Stimulated activated CD4-positive, alpha-beta T cell treated with anti-CD3 and anti-CD28 coated beads, TNF-alpha, amount 100 ng/mL, for 4 hours (primary cell): ENCODE measurements at places on chromosomes 13 and 19.

DNA sequence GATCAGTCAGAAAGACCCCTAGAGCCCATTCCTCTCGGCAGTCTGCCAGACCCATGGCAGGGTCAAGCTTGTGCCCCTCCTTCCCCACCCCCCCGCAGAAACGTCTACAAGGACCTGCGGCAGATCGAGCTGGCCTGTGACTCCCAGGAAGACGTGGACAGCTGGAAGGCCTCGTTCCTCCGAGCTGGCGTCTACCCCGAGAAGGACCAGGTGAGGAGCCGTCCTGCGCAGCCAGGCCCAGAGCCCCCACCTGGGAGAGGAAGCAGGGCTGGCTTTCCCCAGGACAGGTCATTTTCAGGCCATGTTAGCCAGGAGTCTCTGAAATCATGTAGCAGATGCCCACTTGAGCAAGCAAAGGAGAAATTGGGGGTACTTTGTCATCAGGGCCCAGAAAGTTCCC is 12.3 kb downstream of the TMED1 start:
- DNase-seq = no peak

DNA sequence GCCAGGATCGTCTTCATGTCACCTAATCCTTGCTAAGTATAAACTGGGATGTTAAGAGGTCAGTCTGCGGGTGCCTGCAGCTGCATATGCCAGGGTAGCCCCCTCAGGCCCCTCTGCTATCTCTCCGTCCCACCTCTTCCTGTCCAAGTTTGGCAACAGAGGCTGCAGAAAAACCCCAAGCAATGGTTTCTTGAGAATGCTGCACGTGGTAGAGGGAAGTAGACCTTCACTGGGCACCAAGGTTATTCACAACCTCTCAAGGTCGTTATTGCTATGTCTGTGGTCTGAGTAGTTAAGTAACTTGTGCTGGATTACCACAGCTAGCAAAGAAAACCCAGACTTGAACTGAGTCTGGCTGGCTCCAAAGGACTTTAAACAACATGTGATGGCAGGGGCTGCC is 77.9 kb upstream of the XPO4 start:
- DNase-seq = no peak

- no peak for DNase-seq
These were observed 1358.5 kb upstream of the PCDH9 start for GRCh38 chr13:68588623-68589022.

DNA sequence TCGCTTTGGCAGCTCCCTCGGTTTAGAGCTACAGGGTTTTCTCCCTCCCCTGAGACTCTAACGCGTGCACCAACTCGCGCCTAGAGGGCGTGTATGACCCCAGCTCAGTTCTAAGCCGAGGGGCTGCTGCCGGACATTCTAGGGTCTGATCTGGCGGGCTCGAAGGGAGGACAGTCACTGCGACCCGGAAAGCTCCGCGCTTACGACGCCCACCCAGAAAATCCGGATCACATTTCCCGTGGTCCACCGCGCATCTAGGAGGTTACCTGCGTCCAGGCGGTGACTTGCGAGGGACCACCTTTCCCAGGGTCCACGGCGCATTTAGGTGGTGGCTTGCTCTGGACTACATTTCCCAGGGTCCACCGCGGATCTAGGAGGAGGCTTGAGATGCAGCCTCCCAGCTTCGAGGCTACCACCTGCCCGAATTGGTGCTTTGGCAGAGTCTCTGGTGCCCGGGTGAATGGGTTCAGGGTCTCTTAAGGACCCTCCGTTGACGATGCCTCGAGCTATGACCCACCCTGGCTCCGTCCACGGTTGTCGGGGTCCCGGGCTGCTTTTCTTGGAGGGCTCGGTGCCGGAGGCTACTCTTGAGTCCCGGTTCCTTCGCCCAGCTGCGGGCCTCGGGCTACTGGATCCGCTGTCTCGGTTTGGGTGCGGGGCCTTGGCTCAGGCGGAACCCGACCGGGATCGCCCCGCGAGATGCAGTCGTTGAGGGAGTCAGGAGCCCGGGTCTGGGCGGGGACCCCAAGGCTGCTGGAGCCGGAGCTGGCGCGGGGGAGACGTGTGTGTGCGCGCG is 30.5 kb downstream of the ZNF146 start:
- no peak for DNase-seq

GRCh38 chr19:12913011-12913561 is 6.0 kb downstream of the SYCE2 start:
- DNase-seq = no peak

DNA sequence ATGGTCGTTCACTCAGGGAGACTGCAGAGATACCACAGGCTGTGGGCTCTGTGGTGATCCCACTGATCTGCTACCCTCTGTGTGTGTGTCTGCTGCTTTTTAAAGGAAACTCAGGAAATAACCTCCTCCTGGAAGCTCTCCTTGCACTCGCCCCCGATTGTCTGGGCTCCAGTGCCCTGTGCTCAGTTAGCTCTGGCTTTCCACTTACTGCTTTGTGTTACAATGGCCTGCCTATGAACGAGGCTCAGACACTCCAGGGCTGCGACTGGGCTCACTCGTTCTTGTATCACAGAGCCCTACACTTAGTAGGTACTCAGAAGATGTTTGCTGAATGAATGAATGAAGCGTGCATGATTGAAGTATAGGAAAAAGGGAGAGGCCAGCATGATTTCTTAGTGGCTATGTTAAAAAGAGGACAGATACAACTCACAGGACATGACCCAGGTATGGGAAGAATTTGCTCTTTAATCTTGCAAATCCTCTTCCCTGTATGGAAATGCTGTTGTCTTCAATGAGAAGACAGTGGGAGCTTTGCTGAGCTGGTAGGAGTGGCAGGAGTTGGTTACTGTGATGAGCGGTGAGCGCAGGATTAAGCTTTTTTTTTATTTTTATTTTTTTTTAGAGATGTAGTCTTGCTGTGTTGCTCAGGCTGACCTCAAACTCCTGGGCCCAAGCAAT is 26.4 kb downstream of the B3GLCT start:
- no peak for DNase-seq

DNA sequence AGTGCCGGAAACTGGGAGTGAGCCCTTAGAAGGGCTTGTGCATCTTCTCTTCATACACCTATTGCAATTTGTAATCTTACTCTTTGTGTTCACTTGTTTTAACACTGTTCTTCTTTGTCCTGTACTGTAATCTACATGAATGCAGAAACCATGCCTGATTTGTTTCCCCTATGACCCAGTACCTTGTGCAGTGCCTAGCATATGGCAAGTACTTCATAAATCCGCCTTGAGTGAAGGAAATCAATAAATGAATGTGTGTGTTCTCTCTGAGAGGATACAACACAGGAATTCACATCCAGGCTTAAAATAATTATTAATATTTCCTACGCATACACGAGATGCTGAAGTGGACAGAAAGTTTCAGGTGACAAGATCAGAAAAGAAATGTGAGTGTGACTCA is 172.6 kb downstream of the GPC6 start:
- no peak for DNase-seq

GRCh38 chr19:14954071-14954655 is 12.9 kb downstream of the OR7C2 start:
- DNase-seq = no peak

GRCh38 chr13:42047561-42048341 is 697 bp upstream of the DGKH start:
- DNase-seq = no peak

GRCh38 chr13:97328222-97328790 is 105.7 kb upstream of the RAP2A start:
- DNase-seq = no peak

GRCh38 chr13:88417801-88418200 is 746.6 kb downstream of the SLITRK5 start:
- no peak for DNase-seq

GRCh38 chr19:51789061-51789795 is 5.7 kb upstream of the FPR3 start:
- no peak for DNase-seq

DNA sequence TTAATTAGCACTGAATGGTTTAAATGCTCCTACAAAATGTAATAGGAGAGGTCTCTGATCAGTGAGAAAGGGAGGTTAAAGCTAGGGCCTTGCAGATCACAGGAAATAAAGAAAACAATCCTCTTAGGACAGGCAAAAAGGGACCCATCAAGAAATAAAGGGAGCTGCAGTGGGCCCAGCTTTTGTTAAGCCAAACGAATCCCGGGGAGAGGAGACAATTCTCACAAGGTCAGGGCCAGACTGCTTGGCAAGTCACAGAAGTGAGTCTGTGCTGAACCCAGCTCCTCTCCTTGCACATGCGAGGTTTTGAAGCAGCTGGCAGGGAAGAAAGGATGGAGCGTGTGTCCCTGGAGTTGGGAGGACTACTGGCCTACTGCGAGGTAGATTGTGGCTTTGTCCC is 285.8 kb downstream of the COG6 start:
- DNase-seq = no peak

GRCh38 chr19:12636631-12637030 is 25.9 kb downstream of the ZNF791 start:
- DNase-seq = no peak

GRCh38 chr13:25980255-25980654 is 71.6 kb downstream of the SHISA2 start:
- DNase-seq = no peak

DNA sequence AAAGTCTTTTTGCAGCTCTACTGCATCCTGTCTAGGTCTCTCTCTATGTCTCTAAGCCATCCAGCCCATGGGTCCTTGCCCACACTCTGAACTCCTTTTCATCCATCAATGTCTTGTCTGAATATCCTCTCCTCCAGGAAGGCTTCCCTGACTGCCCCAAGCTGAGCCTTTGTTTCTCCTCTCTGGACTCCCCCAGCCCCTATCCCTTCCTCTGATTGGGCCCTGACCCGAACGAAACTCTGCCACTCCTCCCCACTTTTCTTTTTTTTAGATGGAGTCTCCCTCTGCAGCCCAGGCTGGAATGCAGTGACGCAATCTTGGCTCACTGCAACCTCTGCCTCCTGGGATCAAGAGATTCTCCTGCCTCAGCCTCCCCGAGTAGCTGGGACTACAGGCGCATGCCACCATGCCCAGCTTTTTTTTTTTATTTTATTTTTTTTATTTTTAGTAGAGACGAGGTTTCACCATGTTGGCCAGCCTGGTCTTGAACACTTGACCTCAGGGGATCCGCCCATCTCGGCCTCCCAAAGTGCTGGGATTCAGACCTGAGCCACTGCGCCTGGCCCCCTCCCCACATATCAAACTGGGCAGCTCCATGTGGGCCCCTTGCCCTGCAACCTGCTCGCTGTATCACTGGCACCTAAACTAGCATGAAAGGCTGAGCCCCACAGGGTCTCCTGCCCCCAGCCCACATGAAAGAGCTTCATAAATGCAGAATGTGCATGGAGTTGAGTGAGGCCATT is 870 bp upstream of the UNC13A start:
- no peak for DNase-seq

DNA sequence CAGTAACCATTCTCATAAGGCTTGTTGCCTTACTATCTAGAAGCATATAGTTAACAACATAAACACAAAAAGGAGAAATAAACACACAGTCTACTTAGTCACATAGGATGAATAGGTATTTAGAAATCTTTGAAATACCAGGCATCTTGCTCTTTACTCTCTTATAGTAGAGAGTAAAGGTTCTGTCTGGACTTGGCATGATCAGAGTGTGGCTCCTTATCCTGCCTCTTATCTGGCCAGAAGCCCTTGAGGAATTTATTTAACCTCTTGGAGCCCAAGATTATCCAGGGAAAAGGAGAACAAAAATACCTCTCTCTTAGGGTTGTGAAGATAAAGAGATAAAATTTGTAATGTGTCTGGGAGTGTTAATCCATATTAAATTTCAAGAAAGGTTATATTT is 100.2 kb upstream of the MBNL2 start:
- DNase-seq = no peak

DNA sequence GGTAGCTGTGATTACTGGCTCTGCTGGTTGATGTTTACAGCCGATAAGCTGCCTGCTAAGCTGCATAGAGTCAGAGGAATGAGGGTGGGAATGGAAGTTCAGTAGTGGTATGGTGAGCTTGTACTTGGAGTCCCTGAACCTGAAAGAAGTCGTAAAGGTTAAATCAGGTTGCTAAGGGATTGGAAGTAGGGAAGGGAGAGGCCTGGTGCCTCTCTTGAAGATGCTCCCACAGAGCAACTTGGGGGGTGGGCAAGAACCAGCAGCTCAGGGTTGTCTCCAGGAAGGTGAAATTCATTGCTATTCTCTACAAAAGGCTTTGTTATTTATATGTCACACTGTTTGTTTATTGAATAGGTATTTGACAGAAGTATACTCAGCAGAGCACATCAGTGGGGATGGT is 73.8 kb upstream of the OLFM4 start:
- DNase-seq = no peak

DNA sequence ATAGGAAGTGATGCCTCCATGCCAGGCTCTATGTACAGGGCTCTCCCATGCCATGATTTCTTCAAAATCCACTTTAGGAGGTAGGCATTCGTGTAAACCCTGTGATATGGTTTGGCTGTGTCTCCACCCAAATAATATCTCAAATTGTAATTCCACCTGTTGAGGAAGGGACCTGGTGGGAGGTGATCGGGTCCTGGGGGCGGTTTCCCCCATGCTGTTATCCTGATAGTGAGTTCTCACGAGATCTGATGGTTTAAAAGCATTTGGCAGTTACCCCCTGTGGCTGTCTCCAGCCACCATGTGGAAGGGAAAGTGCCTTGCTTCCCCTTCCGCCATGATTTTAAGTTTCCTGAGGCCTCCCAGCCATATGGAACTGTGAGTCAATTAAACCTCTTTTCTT is 8.1 kb downstream of the SARS2 start:
- DNase-seq = no peak

- DNase-seq = no peak
These were observed 664.0 kb upstream of the ARGLU1 start for GRCh38 chr13:107231944-107232343.

DNA sequence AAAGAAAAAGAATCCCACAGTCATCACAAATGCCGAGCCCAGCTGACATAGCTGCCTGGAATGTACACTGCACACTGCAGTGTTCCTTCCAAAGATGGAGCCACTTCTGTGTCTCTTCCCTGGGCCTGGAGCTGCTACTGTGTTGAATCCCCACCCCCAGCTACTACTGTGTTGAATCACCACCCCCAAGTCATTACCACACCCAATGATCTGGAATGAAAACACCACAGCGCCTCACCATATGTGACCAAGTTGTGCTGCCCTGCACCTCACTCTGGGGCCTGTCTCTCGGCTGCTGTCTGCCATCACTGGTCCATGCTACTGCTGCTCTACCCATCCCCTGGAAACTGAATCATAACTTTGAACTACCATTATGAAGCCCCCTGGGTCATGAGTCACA is 861.2 kb downstream of the UQCRFS1 start:
- DNase-seq = no peak

DNA sequence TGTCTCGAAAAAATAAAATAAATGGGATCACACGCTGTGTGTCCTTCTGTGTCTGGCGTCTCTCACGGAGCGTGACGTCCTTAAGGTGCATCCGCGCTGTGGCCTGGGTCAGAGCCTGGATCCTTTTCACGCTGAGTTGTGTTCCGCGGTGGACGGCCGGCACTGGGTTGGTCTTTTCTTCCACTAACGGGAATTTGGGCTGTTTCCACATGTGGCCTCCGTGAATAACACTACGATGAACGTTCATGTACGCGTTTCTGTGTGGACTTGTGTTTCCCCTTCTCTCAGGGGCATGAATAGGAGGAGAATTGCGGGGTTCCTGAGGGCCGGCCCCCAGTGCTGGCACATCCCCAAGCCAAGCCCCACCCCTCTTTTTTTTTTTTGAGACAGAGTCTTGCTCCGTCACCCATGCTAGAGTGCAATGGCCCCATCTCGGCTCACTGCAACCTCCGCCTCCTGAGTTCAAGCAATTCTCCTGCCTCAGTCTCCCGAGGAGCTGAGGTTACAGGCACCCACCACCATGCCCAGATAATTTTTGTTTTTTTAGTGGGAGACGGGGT is 6.2 kb upstream of the PTBP1 start:
- DNase-seq = no peak
